ENCODE measurements at places on chromosomes 7 and 10. TPM values are rescaled to one million over a fixed set of nuclear protein-coding genes. Genes with fewer than 3 reads are reported as not detected.

GRCh38 chr7:47231032-47231431 lies 350.9 kb downstream of the TNS3 start:
- no peaks in the 10 kb centered on the region for H3K27me3 ChIP-seq
- peaks cover 5% of the 10 kb centered on the region for H3K4me1 ChIP-seq
- no peaks in the 10 kb centered on the region for H3K36me3 ChIP-seq
- no peak for DNase-seq
- H3K27ac ChIP-seq = no peak overlapping the region

- H3K36me3 ChIP-seq = no peaks in the 10 kb centered on the region
- H3K27ac ChIP-seq = no peak overlapping the region
- H3K4me1 ChIP-seq = peaks cover 16% of the 10 kb centered on the region
- H3K4me3 ChIP-seq = no peak overlapping the region
Measured at GRCh38 chr10:62019013-62019684, 117.7 kb downstream of the ARID5B start.

DNA sequence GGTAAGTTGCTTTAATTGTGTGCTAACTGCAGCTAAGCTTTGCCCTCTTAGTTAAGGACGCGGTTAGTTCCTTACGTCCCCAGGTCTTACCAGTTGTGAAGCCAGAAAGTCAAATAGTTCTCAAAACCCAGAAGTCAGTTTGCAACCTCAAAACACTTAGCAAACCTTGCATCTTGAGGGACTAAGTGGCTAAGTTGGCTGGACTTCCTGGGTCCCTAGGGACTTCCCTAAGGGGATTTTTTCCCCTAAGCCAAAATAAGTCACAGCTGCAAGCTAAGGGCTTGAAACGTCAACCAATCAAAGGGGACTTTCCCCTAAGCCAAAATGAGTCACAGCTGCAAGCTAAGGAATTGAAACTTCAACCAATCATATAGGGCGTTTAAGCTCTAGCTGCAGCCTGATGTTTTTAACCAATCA lies 36.2 kb upstream of the HECW1 start:
- DNase-seq = no peak

Gene HECW1
- 1.1 TPM for polyA plus RNA-seq

Gene LANCL2
- 22.7 TPM for polyA plus RNA-seq

Gene LRIT1
- not detected for polyA plus RNA-seq

GRCh38 chr10:86393362-86393761 lies 26.8 kb upstream of the GRID1 start:
- no peaks in the 10 kb centered on the region for H3K36me3 ChIP-seq
- no peak for DNase-seq
- no peaks in the 10 kb centered on the region for H3K4me1 ChIP-seq
- H3K27me3 ChIP-seq = peaks cover 4% of the 10 kb centered on the region
- H3K27ac ChIP-seq = no peak overlapping the region

- H3K27ac ChIP-seq = no peak overlapping the region
- no peaks in the 10 kb centered on the region for H3K4me1 ChIP-seq
- H3K36me3 ChIP-seq = no peaks in the 10 kb centered on the region
- H3K27me3 ChIP-seq = no peaks in the 10 kb centered on the region
- H3K4me3 ChIP-seq = no peak overlapping the region
Measured at GRCh38 chr7:129285111-129285510, 60.3 kb downstream of the AHCYL2 start.

DNA sequence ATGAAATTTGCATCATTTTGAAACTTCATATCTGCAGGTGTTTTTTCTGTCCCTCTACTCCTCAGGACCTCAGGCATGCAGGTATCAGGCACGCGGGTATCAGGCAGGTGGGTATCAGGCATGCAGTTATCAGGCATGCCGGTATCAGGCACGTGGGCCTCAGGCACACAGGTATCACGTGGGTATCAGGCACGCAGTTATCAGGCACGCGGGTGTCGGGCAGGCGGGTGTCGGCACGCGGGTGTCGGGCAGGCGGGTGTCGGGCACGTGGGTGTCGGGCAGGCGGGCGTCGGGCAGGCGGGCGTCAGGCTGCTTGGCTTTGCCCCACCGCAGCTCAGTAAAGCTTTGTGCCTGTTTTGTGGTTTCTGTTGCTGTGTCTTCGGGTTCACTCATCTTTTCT lies 8.7 kb downstream of the SPRN start:
- H3K4me1 ChIP-seq = no peaks in the 10 kb centered on the region
- DNase-seq = no peak
- H3K27ac ChIP-seq = no peak overlapping the region

- H3K27me3 ChIP-seq = no peaks in the 10 kb centered on the region
- peaks cover 3% of the 10 kb centered on the region for H3K4me1 ChIP-seq
- peak; percentile 14 for DNase-seq
- no peak overlapping the region for H3K4me3 ChIP-seq
- no peaks in the 10 kb centered on the region for H3K36me3 ChIP-seq
- H3K27ac ChIP-seq = no peak overlapping the region
Measured at GRCh38 chr7:79436378-79436777, 17.1 kb downstream of the MAGI2 start.

DNA sequence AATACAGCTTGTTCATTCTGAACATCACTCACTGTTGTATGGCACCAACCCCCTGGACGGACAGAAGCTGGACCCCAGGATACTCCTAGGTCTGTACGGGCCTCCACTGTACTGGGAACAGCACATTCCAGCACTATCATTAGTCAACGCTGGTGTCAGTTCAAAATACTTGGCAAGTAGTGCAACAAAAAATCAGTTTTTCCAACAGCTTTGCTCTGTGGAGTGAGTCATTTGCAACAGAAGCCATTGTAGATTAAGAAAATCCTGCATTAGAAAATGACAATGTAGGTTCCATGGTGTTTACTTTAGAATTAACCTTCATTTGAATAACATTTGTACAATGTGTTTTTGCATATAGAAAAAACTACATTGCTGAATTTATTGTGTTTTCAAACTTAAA lies 266.6 kb downstream of the HDAC9 start:
- peak; percentile 95 for DNase-seq
- H3K36me3 ChIP-seq = no peaks in the 10 kb centered on the region
- no peak overlapping the region for H3K4me3 ChIP-seq

Gene ENKUR
- polyA plus RNA-seq = 0.06 TPM

- no peaks in the 10 kb centered on the region for H3K27me3 ChIP-seq
- no peak overlapping the region for H3K4me3 ChIP-seq
- H3K27ac ChIP-seq = no peak overlapping the region
- no peaks in the 10 kb centered on the region for H3K36me3 ChIP-seq
- peak; percentile 55 for DNase-seq
Measured at GRCh38 chr7:133051066-133051465, 30.8 kb downstream of the CHCHD3 start.

DNA sequence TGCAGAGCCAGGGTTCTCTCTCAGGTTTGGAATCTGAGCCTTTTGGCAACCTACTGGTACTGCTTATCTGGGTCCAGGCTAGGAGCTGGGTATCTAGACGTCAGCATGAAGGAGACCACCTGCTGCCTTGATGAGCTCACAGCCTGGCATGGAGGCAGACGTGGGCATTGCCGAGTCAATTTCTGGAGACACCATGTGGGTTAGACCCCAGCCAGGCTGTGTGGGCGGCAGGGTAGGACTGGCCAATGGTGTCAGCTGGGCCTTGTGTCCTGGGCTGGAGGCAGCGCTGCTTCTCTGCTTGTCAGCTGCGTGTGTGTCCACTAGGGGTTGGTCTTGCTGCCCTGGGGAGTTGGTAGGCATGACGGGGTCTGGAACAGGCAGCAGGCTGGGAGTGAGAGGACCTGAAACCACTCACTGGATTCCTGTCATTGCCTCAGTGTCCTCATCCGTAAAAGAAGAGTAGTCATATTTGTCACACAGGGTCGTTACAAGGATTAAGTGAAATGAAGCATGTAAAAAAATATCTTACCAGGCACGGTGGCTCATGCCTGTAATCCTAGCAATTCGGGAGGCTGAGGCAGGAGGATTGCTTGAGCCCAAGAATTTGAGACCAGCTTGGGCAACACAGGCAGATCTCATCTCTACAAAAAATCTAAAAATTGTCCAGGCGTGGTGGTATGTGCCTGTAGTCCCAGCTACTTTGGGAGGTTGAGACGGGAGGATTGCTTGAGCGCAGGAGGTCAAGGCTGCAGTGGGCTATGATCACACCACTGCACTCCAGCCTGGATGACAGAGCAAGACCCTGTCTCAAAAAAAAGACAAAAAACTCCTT lies 31.7 kb upstream of the ANKRD2 start:
- peak overlapping the region; percentile 91 for H3K27ac ChIP-seq
- no peak overlapping the region for H3K4me3 ChIP-seq
- H3K4me1 ChIP-seq = peaks cover 43% of the 10 kb centered on the region

- H3K36me3 ChIP-seq = no peaks in the 10 kb centered on the region
- peak; percentile 19 for DNase-seq
- no peak overlapping the region for H3K4me3 ChIP-seq
- H3K27ac ChIP-seq = no peak overlapping the region
Measured at GRCh38 chr7:99196536-99197258, 11.2 kb downstream of the KPNA7 start.

GRCh38 chr7:106155027-106155426 lies 42.9 kb upstream of the SYPL1 start:
- H3K4me1 ChIP-seq = no peaks in the 10 kb centered on the region
- no peak overlapping the region for H3K27ac ChIP-seq
- no peak for DNase-seq
- H3K36me3 ChIP-seq = no peaks in the 10 kb centered on the region
- peaks cover 7% of the 10 kb centered on the region for H3K27me3 ChIP-seq

Gene CACNB2
- polyA plus RNA-seq = 0.70 TPM

Gene IQCE
- 5.3 TPM for polyA plus RNA-seq

Gene GRM3
- polyA plus RNA-seq = not detected

DNA sequence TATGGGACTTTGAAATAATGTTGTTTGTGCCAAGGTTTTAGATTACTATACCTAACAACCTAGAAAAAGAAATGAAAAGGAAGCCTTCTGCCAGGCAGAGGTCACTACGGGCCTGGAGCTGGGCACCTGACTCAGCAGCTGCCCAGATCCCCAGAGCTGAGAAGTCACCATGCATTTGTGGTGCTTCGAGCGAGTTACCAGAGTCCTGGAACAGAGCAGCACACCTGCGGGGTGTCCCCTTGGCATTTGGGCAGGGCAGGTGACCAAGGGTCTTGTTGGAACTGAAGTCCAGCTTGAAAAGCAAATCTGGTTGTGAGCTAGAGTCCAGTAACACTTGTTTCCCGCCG lies 25.5 kb downstream of the EGFR start:
- H3K27me3 ChIP-seq = no peaks in the 10 kb centered on the region
- H3K36me3 ChIP-seq = no peaks in the 10 kb centered on the region
- no peak overlapping the region for H3K4me3 ChIP-seq
- H3K27ac ChIP-seq = no peak overlapping the region

GRCh38 chr7:1892011-1892965 lies 222.2 kb downstream of the ELFN1 start:
- peaks cover 3% of the 10 kb centered on the region for H3K36me3 ChIP-seq
- H3K4me3 ChIP-seq = no peak overlapping the region

Gene CLRN3
- polyA plus RNA-seq = not detected

Gene CDHR1
- polyA plus RNA-seq = 0.02 TPM

DNA sequence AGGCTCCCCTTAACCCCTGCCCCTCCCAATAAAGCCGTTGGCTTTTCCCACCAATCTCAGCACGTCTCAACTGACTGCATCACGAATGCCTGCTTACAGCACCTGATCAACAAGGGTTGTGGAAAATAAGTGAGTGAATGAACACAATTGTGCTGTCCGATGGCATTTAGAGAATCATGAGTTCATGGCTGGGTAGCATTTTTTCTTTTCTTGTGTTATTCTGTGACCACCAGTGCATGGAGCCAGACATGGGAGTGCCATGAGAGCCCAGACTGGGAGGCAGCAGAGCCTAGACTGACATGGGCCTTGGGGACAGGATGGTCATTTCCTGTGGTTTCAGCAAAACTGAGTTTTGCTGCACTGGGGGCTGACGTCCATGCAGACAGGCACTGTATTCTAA lies 254.1 kb upstream of the IGFBP3 start:
- no peak overlapping the region for H3K4me3 ChIP-seq
- no peaks in the 10 kb centered on the region for H3K36me3 ChIP-seq
- H3K27ac ChIP-seq = no peak overlapping the region
- no peaks in the 10 kb centered on the region for H3K27me3 ChIP-seq

Gene HOXA9
- 0.11 TPM for polyA plus RNA-seq

DNA sequence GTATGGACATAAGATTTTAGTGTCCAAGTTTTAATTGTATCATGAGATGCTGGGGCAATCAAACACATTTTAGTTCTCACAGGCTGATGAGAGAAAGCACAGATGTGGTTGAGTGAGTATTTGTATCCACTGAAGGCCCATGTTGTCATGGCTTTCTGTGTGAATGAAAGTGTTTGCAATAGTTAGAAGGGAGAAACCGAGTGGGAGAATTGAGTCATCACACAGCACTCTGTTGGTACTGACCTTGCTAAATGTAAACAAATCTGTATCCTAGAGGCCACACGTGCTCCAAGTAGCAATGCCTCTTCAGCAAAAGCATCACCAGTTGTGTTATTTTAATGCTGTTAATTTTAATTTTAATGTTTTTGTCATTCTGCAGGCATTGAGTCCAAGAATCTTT lies 121.2 kb downstream of the EMX2 start:
- H3K27me3 ChIP-seq = no peaks in the 10 kb centered on the region
- peak; percentile 79 for DNase-seq
- no peaks in the 10 kb centered on the region for H3K36me3 ChIP-seq
- no peak overlapping the region for H3K27ac ChIP-seq
- no peak overlapping the region for H3K4me3 ChIP-seq

- H3K27ac ChIP-seq = no peak overlapping the region
- H3K36me3 ChIP-seq = no peaks in the 10 kb centered on the region
- DNase-seq = peak; percentile 32
- no peaks in the 10 kb centered on the region for H3K4me1 ChIP-seq
- H3K27me3 ChIP-seq = no peaks in the 10 kb centered on the region
Measured at GRCh38 chr10:96377816-96378294, 19.1 kb upstream of the OPALIN start.

- no peaks in the 10 kb centered on the region for H3K36me3 ChIP-seq
- H3K4me1 ChIP-seq = no peaks in the 10 kb centered on the region
- no peak overlapping the region for H3K4me3 ChIP-seq
- H3K27ac ChIP-seq = no peak overlapping the region
- DNase-seq = no peak
- H3K27me3 ChIP-seq = peaks cover 69% of the 10 kb centered on the region
Measured at GRCh38 chr7:1225441-1226185, 7.1 kb upstream of the UNCX start.

GRCh38 chr10:124171561-124171960 lies 78.2 kb upstream of the CHST15 start:
- no peaks in the 10 kb centered on the region for H3K27me3 ChIP-seq
- no peaks in the 10 kb centered on the region for H3K4me1 ChIP-seq
- no peak overlapping the region for H3K27ac ChIP-seq
- no peak overlapping the region for H3K4me3 ChIP-seq
- no peaks in the 10 kb centered on the region for H3K36me3 ChIP-seq
